ENCODE measurements at places on chromosomes 2 and 18.

- ATAC-seq: no peak
Observed at GRCh38 chr18:2108591-2108990, 462.7 kb downstream of the METTL4 start.

- peak; percentile 66 for ATAC-seq
Observed at GRCh38 chr2:230660294-230661060, 52.2 kb upstream of the CAB39 start.

DNA sequence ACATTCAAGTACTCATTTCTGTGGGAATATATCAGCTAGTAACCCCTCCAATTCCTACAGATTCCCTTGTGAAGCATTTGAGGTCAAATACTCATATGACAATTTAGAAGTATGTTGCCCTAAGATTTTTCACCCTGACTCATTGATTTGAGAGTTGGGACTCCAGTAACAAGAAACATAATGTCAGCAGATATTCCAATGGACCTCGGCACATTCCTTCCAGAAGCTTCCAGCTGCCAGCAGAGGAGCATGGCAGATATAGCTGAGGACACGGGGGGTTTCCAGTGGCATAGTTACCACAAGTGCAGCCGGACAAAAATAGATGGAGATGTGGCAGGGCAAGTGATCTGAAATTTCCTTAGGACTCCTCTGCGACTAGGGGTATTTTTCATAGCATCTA lies 101.9 kb upstream of the ARHGAP28 start:
- ATAC-seq: no peak

DNA sequence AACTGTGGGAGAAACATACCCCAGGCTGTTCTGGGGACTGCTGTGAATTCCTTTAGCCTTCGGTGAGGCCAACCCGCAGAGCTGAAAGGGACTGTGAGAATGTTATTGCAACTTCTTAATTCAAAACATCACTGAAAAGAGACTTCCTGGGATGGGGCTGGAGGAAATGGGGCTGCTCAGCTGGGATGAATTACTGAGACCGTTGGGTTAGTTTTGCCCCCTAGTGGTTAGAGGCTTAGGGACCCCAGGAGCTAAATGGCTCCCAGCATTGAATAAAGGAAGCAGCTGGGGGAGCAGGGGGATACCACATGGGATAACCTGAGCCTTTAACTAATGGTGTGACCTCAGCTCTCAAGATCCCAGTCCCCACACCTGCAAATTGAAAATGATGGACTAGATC lies 941.1 kb upstream of the FANCL start:
- no peak for ATAC-seq

DNA sequence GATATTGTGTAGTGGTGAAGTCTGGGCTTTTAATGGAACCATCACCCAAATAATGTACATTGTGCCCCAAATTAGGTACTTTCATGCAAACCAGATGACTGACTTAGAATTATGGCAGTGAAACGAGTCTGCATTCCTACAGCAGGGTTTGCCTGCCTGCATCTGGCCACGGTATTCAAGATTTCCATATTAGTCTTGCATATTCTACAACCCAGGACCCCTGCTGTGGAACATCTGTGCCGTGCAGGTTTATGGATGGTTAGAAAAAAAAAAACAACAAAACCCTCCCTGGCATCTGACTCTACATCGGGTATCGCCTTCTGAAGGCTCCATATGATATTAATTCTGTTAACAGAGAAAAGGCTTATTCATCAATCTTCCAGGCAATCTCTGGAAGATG lies 394.8 kb downstream of the DCDC2C start:
- no peak for ATAC-seq

DNA sequence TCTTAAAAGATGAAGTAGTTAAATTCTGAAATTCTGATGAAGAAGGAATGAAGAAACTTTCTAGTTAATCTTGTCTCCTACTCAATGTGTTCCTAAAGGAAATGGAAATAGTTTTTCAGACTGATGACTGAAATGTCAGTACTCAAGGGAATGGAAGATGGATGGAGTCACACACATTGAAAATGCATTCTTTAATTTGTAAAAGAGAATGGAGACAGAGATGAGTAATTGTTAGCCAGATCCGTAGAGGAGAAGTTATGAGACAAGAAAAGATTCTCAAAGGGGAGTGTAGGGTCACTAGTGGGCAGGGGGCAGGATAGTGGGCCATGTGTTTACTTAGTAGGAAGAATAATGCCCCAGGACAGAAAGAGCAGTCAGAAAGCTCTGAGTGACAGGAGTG lies 13.3 kb downstream of the ZSWIM2 start:
- no peak for ATAC-seq

DNA sequence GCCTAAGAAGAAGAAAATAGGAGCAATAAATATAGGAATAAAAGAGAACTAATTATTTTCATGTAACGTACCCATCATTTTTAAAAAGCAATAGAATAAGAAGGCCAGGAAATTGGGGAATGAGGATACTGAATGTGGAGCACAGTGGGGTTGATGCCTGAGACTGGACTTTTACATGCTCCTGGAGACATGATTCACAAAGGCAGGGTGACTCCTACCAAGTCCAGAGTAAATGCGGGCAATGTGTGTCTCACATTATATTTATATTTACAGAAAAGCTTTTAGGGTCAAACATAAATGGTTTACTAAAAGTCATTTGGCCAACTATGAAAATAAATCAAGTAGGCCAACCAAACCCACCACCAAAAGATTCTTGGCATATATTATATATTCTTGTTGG lies 87.9 kb upstream of the COL5A2 start:
- no peak for ATAC-seq

DNA sequence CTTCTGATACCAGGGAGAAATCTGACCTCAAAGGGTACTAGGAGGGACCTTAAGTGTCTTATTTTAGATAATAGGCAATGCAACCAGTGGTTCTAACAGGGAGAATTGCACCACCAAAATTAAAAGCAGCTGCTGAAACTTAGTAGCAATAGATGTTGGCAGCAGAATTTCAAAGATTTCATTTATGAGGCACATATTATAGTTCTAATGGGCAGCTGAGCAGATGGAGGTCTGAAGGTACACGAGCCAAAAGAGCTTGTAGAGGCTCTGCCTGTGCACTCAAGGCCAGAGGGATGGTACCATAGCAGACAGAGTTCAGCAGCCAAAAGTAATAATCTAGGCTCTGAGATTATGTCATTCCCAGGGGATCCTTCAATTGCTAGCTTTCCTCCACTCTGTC lies 87.3 kb upstream of the NCKAP5 start:
- ATAC-seq: no peak

- ATAC-seq: no peak
Observed at GRCh38 chr2:44805401-44806235, 135.9 kb upstream of the SIX3 start.

GRCh38 chr2:218301176-218301819 lies 9.0 kb upstream of the TMBIM1 start:
- peak; percentile 86 for ATAC-seq

DNA sequence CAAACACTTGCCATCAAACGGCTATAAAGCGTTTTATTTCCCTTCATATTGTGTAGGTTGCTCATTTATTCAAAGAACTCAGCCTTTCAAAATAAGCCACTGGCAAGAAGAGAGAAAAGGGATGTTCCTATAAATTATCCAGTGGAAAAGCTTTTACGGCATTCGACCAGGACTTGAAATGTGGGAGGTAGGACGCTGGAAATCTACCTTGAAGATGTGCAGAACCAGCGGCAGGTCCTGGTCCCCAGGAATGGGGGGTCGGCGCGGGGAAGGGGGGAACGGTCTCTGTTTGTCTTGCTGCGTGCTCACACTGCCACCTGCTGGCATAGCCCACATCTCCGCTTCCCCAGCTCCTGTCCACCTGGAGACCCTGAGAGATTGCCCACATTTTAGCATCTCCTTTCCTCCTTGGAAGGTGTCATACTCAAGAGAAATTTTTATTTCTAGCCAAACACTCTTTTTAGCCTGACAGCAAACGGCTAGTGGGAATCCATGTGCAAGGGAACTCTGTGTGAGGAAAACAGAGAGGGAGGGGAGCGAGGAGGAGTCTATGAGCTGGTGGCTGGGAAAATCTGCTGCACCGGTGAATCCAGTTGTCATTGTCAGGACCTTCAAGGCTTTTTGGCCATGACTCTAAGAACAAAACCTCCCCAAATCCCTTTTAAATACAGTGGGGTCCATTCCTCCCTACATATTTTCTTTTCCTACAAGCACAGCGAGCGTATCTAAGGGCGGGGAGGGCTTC lies 349.0 kb upstream of the PKDCC start:
- no peak for ATAC-seq

- ATAC-seq: no peak
Observed at GRCh38 chr18:4658804-4659203, 203.7 kb upstream of the DLGAP1 start.

DNA sequence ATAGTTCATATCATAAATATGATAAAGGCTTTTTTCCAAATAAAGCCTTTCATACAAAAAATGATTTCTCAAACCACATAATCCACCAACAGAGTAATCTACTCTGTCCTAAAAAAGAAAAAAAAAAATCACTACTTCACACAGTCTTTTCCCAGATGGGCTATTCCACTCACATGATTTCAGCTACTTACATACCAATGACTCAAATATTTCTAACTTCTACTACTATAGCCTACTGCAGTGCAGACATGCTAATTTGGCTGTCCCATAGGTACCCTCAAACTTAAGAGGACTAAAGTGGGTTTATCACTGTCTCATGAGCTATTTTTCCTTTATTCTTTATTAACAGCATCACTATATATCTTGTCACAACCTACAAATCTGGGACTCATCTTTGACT lies 57.4 kb downstream of the SLC66A3 start:
- no peak for ATAC-seq

- ATAC-seq: no peak
Observed at GRCh38 chr2:32680942-32681341, 53.1 kb downstream of the TTC27 start.

DNA sequence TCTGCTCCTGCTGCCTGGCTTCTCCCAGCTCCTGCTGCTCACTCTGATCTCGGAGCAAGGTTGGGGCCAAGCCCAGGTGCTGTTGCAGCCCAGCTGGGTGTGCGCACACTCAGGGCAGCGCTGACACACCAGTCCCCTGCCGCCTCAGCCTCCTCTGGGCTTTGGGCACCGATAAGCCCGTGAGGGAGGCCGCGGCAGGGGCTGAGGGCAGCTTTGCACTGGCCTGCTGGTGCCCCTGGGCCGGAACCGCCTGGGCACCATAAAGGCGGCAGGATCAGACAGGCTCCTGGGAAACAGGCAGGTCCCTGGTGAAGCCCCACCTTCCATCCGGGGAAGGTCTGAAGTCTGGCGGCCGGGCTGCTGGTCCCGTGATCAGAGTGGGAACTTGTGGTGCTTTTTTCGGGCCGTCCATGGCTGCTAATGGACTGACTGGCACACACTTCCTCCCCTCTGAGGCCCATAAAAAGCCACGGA lies 14.1 kb upstream of the EML6 start:
- ATAC-seq: peak; percentile 50

DNA sequence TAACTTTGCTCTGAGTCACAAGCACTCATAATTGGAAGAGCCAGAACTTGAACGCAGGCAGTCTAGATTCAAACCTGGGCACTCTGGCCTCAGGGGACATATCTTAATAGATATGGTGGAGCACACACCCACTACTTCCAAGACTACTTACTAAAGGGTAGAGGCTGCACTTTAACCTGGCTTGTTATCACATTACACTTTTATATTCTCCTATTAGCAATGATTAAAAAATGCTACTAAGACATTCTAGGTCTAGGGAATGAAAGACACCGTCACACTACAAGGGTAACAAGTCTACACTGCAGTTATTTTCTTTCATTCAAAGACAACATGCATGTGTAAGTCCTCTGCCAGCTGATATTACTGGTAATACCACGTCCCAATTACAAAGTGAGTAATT lies 258.8 kb downstream of the ZNF521 start:
- ATAC-seq: no peak

- no peak for ATAC-seq
Observed at GRCh38 chr2:58054264-58054663, 7.7 kb downstream of the VRK2 start.

GRCh38 chr2:42663828-42664227 lies 95.4 kb downstream of the MTA3 start:
- ATAC-seq: no peak

DNA sequence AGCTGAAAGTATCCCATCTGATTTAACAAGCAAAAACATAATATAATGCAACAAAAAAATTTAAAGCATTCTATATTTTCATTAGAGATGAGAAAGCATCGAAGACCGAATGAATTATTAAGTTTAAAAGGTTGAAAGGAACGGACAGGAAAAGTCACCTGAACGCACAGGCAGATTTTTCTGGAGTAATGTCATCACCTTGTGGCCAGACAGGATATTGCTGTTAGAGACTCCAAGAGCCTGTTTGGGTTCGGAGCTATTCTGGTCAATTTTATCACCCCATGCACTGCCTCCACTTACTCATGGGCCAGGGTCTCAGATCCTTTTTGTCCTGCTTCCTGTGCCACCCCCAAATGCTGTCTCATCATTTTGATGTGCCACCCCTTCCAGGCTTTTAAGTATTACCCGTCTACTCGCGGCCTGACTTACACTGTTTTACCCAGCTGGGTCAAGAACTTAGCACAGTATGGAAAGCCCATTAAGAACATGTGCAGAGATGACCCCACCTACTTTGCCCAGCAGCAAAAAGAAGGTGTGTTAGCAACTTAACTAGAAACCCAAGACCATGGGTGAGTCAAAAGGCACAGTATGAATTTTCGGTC lies 27.3 kb downstream of the GKN2 start:
- no peak for ATAC-seq

DNA sequence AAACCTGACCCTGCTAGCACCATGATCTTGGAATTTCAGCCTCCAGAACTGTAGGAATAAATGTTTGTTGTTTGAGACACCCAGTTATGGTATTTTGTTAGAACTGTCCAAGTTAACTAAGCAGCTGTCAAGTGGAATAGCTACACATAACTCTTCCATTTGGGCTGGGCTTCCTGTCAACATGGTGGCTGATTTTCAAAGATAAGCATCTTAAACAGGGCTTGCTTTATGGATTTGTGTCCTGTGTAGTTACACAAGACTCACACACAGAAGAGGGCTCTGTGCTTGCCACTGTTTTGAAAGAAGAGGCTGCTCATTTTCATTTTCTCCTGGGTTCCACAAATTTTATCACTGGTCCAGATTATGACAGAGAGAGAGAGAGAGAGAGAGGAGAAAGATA lies 35.7 kb downstream of the GCG start:
- no peak for ATAC-seq

GRCh38 chr2:178914259-178914849 lies 107.1 kb upstream of the TTN start:
- peak; percentile 78 for ATAC-seq

GRCh38 chr2:96345868-96346462 lies 10.4 kb downstream of the NCAPH start:
- ATAC-seq: no peak

DNA sequence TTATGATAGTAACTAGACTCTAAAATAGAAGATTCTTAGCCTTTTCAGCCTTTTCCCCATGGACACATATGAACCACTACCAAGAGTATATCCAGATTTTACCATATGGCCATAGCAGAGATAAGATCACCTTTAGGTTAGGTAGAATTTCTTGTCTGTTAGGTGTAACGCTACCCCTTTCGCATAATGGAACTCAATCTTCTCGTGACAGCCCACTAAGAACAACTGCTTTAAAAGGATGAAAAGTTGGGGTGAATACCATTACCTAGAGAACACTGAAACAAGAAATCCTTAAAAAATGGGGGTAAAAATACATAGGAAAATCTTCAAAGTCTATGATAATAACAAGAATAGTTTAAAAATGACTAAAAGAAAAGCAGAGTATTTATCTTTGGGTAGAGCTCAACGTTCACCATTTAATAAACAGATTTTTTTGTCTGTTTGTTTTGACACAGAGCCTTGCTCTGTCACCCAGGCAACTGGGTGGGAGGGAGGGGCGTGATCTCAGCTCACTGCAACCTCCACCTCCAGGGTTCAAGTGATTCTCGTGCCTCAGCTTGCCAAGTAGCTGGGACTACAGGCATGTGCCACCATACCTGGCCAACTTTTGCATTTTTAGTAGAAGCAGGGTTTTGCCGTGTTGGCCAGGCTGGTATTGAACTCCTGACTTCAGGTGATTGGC lies 67.2 kb downstream of the VIL1 start:
- ATAC-seq: no peak
